ENCODE measurements at places on chromosomes 6 and 20.

DNA sequence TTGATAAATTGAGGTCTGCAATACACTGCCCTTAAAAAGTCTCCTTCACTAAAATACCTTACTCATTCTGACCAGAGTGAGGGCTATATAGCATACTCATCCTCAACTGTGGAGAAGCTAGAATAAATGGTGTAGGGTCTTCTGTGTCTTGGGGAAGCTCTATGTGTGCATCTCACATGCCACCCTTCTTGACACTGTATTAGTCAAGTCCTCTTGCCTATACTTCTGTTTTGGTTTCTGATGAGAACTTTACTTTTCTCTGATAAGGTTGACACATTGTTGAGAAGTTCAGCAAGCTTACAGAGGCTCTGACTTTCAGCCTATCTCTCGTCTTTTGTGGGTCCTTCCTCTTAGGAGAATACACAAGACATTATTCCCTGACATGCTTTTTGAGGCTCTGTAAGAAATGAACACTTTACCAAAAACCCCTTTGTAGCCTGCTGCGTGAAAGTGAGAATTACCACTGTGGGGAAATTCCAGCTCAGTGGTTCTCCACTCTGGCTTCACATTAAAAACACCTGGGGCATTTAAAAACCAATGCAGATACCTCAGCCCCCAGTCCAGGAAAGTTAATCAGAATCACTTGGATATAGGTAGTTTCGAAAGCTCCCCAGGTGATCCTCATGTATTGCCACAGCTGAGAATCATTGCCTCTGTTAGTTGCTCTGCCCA, 372.1 kb upstream of the HS3ST5 start:
- DNase-seq, result no peak

- no peak for DNase-seq
Measured at GRCh38 chr20:46037036-46037435, 8.0 kb downstream of the SLC12A5 start.

DNA sequence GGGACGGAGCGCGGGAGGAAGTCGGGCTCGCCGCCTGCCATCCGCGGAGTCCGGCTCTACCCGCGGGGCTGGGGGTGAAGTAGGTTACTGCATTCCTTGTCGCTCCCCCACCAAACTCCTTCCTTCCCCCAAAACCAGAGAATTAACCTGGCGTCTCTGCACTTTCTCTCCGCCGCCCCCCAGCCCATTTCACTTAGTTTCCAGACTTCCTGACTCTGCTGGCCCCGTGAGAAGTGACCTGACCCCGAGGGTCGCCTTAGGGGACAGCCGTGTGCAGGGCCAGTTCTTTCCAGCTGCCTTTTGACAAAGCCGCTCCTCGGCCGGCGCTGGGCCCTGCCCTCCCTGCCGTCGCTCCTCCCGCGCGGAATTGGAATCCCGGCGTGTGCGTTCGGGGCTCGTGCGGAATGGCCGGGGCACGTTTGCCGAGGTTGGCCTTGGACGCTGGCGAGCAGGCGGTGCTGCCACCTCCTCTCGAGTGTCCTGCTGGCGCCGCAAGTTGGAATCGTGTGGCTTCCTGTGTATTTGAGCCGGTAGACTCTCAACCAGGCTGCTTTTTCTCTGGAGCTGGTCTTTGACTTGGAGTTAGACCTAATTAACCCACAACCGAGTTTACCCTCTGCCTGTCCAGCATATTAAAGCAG, 650 bp downstream of the DCBLD1 start:
- DNase-seq, result no peak

DNA sequence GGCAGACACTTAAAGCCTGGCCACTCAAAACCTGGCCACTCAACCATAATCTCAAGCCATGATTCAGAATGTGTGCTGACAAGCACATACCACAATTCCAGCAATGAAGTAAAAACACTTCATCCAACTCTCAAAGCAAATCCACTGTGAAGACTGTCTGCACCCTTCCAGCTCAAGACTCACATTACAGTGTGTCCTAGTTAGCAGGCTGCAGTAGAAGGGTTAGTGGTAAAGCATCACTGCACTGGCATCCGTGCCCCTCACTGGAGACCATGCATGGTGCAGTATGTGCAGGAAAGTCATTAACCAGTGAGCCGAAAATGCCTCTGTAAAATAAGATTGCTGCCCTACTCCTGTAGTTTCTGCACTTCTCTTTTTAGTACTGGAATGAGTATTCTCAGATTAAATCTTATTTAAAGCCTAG, 43.4 kb downstream of the SLC23A2 start:
- DNase-seq, result no peak

DNA sequence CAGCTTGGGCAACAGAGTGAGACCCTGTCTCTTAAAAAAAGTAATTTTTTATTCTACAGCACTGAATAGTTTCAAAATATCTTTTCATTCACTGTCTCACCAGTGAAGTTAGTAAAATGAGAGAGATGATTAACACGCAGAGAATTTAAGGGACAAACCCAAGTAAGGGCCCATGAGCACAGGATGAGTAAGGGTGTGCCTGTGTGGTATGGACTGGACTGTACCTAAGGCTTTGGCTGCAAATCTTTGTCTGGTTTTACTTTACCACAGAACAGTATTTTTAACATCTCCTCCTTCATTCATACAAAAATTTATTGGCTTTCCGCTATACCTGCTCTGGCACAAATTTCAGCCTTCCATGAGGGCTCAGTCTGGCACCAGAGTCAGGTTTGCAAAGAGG, 433.3 kb downstream of the UTRN start:
- DNase-seq, result no peak

GRCh38 chr6:14108571-14109410, 8.8 kb upstream of the CD83 start:
- DNase-seq, result no peak

- DNase-seq, result no peak
Measured at GRCh38 chr20:35767683-35768481, 3.9 kb upstream of the PHF20 start.

DNA sequence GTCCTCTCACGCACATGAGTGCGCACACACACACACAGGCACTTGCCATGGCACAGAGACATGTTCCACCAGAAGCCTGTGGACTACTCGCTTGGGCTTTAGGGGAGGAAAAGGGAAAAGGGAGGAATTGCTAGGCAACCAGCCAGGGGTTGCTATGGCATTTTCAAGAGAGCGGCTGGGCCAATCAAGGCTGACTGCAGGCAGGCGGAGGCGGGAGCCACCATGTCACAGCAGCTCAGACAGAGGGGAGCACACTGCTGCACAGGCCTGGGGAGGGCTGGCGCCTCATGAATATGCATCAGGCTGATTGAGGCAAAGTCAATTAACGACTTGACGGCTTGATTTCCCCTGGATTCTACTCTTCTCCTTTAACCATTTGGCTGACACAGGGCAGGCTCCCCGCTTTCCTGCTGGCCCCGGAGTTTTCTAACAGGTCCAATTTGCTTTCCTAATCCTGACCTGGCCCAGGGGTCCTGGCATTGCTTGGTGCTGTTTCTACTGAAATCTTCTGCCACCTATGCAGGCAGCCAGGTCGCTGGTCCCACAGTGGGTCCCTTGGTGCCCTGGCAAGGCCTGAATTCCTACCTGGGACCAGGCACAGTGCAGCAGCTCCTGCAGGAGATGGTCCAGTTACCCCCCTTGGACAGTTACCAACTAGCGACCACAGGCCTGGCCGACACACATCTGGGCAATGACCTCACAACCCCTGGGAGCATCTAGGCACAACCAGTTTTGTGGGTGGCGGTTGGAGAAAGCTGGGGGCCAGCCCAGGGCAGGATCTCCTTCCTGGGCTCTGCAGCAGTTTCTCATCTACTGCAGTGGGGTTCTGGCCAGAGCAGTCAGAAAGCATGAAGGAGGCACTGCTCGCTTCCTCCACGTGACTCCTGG, 52.1 kb downstream of the YTHDF1 start:
- no peak for DNase-seq

GRCh38 chr6:25418454-25419052, 139.4 kb downstream of the CARMIL1 start:
- DNase-seq, result no peak

- DNase-seq, result peak; percentile 31
Measured at GRCh38 chr6:3868544-3868943, 19.4 kb downstream of the FAM50B start.

DNA sequence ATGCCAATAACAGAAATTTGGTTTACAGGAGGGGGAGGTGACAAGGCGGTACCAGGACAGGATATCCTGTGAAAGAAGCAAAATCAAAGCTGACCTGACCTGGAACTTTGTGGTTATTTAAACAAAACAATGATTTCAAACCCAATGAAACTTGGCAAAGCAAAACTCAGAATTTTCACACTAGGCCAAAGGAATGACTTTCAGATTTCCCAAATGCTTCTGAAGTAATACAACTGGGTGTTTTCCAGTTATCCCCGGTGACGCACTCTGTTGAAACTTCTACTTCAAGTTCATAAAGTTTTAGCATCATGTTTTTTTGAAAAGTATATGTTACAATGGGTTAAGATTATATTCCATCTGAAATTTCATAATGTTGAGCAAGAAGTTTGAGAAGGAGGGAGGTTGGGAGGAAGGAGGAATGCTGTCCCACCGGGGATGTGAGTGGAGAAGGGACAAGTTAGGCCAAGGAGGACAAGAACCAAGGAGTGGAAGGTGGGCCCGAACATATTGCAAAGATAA, 78.1 kb upstream of the TRAF3IP2 start:
- DNase-seq, result peak; percentile 83

DNA sequence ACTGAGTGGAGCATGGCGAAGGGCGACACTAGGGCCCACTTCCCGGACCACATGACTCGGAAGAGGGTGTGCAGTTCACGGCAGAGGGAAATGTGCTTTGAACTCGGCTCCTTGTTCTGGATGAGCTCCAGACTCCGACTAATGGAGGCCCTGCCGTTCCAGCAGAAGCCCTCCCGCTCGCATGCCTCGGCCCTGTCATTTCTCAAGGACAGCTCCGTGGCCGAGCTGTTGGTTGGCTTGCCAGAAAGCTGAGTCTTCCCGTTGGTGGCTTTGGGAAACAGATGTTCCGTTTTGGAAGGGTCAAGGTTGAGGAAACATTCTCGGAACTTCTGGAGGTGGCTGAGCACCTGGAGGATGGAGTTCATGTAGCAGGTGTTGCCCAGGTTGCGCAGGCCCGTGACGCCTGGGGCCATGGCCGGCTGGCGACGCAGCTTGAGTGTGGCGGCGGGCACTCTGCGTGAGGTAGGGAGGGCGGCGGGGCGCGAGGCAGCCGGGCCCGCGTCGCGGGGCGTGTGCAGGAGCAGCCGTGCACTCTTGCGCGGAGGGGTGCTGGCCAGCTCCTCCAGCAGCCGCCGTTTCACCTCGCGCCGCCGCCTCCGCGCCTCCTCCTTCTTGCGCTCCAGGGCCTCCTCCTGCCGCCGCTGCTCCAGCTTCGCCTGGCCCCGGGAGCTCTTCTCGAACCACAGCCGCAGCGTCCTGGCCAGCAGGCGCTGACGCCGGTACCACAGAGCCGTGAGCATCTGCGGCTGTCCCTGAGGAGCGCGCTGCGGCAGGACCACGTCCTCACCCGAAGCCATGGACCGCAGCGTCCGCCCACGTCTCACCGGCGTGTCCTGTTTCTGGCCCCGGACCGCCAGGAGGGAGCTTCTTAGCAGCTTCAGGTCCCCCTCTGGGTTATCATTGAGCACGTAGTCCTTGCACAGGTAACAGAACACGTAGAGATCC, 18.6 kb downstream of the TOMM6 start:
- no peak for DNase-seq

DNA sequence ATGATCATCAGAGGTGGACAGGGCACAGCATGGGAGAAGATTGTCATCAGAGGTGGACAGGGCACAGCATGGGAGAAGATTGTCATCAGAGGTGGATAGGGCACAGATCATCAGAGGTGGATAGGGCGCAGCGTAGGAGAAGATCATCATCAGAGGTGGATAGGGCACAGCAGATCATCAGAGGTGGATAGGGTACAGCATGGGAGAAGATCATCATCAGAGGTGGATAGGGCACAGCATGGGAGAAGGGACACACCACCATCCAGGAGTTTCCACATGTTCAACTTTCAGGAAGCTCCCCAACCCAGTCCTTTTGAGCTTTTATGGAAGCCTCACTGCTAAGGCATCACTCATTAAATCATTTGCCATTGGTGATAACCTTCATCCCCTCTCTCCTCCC, 104.1 kb downstream of the MAP7 start:
- DNase-seq, result no peak

DNA sequence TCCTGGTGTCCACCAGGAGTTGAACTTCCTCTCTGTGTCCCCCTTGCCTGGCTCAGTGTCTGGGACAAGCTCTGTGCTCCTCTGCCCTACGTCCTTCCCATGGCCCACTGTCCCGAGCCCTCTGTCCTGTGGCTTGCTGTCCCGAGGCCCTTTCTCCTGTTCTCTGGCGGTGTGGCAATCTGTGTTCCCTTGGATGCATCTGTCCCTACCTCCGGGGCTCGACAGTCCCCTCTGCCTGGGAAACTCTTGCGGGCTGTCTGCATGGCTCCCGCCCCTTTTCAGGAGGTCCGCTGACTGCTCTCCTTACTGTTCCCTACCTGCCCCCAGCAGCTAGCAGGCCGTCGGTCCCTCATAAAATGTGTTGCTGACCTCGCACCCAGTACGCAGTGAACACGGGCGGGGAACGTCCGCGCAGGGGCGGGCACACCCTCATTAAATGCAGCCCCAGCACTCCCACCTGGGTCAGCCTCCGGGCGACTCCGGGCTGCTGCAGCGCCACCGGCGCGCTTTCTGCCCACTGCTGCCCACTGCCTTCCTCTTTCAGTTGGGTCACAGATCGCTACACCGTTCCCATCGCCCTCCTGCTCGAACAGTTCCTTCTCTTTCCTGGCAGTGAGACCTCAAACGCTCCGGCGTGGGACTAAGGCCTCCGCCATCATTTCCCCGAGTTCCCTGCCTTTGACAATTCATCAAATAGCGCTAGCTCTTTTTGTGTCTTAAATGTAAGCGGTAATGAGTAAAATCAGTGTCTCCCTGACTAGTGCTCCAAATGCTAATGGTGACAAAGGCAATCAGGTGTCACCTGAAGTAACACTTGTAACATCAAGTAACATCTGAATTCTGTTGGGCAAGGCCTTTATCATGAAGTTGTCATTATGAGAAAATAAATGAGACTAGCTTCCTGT, 60.5 kb downstream of the RSPH3 start:
- no peak for DNase-seq

- DNase-seq, result no peak
Measured at GRCh38 chr20:60050193-60050947, 92.1 kb downstream of the CDH26 start.

GRCh38 chr6:86331919-86332318, 605.4 kb upstream of the HTR1E start:
- no peak for DNase-seq

GRCh38 chr20:59159493-59160376, 3.9 kb upstream of the ZNF831 start:
- no peak for DNase-seq

DNA sequence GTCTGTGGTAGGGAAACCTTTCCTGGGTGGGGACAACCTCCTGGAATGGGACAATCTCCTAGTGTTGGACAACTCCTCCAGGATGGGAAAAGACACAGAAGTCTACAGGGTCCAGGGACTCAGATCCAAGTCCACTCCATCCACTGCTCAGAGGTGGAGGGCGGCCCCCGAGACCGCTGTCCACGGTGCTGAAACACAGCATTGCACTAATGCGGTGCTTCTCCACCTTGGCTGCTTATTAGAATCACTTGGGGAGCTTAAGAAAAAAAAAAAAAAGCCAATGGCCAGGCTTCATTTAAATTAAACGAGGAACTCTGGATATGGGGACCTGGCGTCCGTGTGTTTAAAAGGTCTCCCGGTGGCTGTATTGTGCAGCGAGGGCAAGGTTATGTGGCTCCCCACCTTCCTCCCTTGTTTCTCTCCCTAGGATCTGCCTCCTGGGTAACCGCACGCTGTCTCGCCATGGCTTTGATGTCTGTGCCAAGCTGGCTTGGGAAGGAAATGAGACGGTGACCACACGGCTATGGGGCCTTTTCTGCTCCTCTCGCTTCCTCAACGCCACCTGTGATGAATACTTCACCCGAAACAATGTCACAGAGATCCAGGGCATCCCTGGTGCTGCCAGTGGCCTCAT, 12.0 kb downstream of the SLC12A5 start:
- peak; percentile 20 for DNase-seq
